ENCODE measurements at places on chromosomes 16 and 17.

DNA sequence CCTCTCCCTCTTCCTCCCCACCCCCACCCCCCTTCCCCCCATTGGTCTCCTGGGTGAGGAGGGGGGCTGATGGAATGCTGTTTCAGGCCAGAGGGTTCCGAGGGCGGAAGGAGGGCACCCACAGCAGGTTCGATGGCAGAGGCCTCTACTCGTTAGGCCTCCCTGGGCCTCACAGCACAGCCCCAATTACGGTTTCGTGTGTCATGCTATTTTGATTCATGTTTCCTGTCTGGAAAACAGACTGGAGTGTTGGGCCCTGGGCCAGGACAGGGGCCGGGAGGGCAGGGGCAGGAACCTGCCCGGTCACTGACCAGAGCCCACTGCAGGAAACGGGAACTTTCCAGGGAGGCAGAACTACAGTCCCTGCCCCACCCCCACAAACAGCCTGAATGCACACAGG, 138.2 kb downstream of the C16orf95 start:
- no peak for DNase-seq

DNA sequence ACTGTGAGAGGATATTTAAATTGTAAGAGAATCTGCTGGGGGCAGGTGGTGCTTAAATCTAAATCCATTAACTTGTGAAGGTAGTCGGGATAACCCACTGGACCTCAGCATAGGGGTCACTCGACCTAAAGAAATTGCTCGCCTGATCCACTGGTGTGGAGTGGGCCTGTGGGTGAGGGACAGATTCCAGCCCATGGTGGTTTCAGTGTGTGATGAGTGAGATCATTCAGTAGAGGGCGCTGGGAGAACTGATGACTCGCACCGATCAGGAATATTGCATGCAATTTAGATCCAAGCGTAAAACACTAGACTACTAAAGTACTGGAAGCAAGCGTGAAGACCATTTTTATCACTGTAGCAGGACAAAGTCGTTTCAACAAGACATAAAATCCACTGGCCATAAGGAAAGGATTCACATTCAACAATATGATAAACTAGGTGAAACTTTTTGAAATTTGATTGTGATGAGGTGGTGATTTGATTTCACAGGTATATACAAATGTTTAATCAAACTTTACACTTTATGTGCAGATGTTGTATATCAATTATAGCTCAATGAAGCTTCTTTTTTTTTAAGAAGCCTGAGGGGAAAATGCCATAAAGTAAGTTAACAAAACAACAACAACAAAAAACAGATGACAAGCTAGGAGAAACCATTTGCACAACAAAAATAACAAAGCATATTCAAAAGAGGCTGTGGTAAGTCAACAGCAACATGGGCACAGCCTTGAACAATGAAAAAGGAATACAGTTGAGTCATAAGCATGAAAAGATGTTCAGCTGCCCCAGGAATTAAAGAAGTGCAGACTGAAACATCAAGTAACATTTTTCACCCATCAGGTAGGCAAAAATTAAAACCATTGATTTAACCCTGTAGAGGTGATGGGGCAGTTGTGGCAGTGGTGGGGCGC, 7.5 kb upstream of the TMEM170A start:
- peak; percentile 70 for DNase-seq

DNA sequence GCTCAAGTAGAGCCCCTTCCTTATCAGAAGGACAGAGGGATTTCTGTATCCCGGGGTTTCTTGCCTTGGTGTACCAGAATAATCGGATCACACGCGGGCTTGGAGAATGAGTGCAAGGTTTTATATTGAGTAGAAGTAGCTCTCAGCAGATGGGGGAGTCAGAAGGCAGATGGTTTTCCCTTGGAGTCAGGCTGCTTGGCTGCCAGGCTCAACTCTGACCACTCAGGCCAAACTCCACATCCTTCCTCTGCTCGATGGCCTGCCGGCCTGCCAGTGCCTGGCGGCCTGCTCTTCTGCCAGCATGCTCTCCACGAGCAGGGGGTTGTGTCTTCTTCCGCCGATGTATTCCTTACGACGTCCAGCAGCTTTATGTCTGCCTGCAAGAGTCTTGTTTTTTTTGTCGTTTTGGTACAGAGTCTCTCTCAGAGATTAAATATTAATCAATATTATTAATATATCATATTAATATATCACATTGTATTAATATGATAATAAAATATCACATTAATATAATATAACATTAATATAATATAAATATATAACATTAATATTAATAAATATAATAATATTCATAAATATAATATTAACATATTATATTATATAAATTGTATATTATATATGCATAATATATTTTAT, 229.2 kb upstream of the WSCD1 start:
- no peak for DNase-seq

- peak; percentile 32 for DNase-seq
Observed at GRCh38 chr17:51147650-51148049, 5.7 kb upstream of the NME1 start.

GRCh38 chr17:75693500-75694481, 26.7 kb downstream of the SAP30BP start:
- no peak for DNase-seq

DNA sequence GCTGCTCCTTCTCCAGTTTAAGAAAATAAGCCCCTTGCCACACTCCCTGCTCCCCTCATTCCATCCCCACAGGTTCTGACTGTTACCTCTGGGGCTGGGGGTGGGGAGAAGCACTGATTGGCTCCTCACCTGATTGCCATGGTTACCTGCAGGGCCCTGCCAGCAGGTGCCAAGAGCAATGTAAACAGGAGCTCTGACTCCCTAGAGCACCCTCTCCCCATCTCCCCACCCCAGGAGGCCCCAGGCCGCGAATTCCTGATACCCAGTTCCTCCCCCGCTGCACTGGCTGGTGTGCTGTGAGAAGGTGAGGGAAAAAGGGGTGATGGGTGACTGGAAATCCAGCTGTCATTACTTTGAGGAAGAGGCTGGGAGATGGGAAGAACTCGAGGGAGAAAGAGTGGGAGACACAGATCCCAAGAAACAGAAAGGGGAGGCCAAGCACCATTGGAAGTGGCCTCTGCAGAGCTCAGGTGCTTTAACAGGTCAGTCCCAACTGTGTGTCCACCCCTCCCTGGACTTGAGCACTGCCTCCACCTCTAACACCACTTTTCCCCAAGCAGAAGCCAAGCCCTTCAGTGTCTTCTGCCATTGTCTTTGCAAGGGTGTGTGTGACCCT, 4.5 kb downstream of the PCGF2 start:
- no peak for DNase-seq

GRCh38 chr17:60159479-60159866, 9.7 kb downstream of the CA4 start:
- no peak for DNase-seq

DNA sequence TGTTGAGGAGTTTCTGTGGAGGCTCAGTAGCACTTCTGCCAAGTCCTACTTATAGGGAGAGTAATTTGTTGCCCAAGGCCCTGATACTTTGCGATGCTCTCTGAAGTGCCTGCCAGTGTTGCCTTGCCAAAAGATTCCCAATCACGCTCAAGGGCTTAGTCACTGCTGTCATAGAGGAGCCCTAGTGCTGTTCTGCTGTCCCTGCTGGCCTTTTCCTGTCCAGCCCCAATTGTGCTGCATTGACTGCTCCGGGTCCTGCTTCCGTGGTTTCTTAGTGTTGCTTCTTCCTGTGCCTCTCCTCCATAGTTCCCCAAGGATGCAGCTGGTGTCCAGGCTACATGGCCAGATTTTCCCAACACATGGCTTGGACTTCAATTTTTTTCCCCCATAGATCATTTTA, 13.9 kb downstream of the NUP93 start:
- DNase-seq = peak; percentile 40

- no peak for DNase-seq
Observed at GRCh38 chr17:78669975-78670518, 92.9 kb upstream of the DNAH17 start.

DNA sequence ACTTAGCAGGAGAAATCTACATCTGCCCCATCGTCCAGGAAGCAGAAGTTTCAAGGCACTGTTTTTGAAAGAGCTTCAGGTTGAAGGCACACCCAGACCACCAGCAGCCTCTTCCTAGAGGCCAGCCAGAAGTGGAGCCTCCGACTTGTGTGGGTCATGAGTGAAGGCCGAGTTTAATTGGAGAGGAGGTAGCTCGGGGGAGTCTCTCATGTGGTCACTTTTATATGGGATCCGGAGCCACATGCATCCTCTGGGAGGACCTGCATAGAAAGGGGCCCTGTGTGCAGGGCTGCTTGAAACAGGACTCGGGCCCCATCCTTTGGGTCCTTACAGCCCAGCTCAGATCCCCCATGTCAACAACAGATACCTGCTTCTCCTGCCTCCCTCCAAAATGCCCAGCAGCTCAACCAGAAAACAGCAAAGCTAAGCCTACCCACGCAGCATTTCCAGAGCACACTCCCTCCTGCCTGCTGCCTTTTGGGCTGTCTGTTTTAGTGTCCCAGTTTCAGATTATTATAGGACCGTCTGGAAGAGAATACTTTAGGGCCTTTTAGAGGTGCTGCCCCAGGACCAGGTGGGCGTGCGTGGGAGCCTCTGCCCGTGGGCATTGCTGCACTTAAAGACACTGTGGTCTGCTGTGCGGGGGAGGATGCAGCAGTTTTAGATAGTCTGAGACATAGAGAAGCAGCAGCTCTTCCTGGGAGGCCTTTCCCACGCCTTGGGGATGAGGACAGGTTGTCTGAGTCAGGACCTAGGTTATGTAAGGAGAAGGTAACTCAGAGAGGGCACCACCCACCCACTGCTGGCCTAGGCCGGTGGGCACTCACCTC, 29.5 kb downstream of the MPRIP start:
- DNase-seq = no peak

GRCh38 chr16:75703306-75703705, 2.0 kb upstream of the DUXB start:
- DNase-seq = no peak

- DNase-seq = no peak
Observed at GRCh38 chr16:57070424-57070823, 22.0 kb upstream of the CPNE2 start.

- no peak for DNase-seq
Observed at GRCh38 chr16:85649411-85650134, 36.5 kb downstream of the GSE1 start.

DNA sequence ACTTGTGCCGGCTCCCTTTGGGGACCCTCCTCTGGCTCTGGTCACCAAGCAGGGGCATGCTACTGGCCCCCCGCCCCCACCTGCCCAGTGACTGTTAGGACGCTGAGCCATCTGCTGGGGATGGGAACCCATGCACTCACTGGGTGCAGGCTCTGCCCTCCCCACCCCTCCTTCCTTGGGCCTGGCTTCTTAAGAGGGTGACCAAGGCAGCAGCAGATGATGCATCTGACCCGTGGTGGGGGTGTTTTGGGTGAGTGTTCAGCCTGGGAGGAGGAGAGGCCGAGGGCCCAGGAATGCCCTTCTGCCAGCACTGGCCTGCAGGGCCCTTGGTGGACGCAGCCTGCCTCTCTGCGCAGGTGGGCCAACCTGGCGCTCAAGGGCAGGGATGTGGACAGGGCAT, 19.2 kb upstream of the MTSS2 start:
- DNase-seq = no peak

DNA sequence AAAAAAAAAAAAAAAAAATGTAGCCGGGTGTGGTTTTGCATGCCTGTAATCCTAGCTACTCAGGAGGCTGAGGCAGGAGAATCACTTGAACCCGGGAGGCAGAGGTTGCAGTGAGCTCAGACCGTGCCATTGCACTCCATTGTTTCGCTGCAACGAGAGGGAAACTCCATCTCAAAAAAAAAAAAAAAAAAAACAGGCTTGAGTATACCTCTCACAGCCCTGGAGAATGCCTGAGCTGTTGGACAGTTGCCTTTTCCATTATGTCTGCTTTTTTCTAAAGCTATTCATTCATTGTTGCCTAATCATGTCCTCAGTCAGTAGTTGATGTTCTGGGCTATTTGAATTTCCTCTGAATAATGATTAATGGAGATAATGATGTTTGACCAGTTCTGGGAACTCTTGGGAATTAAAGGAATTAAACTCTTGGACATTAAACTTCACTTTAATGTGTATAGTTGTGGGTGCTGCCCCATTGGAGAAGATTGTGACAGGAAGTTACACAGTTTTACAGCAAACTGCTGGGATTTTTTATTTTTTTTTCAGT, 11.8 kb downstream of the HMOX2 start:
- DNase-seq = no peak

DNA sequence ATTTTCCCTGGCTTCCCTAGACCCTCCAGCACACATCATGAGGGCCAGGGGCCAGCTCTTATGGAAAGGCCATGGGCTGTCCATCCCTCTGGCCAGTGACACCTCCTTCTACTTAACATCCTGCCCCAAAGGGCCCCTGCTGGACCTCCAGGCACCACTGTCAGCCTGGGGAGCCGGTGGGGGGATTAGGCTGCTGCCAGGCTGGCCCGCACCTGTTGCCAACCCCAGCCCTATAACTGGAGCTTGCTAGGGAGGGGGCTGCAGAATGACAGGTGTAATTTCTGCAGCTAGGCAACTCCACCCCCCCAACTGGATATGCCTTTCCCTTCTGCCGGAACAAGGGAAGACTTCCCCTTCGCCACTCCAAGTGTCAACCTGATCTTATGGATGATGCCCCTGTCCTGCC, 12.5 kb downstream of the RARA start:
- peak; percentile 67 for DNase-seq

DNA sequence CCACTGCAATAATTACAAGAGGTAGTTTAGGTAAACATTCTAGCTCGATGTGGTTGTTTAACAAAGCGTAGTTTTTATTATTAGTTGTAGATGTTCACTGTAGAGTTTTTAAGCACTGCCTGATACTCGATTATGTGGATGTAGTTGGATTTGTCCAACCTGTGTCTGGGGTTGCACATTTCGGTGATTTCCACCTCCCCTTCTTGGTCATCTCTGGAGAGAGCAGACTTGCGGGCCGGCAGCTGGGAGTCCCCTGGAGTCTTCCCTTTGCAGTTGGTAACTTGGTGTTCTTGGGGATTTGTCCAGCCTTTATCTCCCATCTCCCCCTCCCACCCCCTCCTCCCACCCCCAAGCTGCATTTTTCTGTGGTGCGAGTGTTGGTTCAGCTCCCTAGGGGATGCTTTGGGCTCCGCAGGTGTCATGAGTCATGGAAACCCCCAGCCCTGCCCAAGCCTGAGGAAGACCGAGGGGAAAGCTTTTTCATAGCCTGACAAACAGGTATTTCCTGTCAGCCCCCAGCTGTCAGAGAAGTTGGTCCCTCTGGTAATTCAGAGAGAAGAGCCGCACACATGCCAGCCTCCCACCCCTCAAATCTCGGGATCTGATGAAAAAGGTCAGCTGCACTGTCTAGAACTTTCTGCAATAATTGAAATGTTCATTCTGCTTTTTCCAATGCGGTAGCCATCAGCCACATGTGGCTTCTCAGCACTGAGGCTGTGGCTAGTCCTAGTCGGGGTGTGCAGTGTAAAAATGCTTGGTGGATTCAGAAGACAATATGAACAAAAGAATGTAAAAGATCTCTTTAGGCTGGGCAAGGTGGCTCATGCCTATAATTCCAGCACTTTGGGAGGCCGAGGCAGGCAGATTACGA, 50.3 kb downstream of the KSR1 start:
- peak; percentile 50 for DNase-seq

DNA sequence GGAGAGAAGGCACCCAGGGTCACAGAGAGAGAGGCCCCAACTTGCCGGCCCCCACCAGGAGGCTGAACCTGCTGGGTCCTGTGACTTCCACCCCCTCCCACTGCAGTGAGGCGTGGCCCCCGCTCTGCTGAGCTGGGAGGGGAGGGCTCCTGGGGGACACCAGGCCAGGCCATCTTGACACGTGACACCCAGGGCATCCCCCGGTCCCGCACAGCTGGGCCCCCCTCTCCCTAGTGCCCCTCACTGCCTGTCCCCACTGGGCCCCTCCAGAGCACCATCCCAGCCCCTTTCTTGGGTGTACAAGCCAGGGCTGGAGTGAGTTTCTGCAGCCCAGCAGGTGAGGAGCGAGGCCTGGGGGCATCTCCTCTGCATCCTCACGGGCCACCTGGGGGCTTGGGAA, 12.4 kb downstream of the UBALD1 start:
- DNase-seq = no peak

Measured in SJCRH30 (cell line).